ENCODE measurements at places on chromosomes 2 and 18.

DNA sequence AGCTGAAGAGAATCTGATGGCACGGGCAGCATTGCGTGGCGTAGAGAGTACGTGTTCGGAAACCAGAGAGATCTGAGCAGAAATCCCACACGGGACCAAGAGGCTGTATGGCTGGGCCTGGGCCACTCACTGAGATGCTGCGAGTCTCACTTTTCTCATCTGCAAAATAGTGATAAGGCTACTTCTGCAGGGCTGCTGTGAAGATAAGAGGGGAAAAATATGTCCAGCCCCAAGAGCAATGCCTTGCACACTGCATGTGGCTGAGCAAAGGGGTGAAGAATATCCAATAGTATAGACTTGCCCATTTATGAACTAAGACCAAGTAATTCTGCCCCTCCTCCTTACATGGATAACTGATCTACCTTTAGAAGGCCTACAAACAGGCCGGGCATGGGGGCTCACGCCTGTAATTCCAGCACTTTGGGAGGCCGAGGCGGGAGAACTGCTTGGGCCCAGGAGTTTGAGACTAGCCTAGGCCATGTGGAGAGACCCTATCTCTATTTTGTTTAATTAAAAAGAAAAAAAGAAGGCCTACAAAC lies 3.1 kb downstream of the FECH start:
- DNase-seq, result no peak

DNA sequence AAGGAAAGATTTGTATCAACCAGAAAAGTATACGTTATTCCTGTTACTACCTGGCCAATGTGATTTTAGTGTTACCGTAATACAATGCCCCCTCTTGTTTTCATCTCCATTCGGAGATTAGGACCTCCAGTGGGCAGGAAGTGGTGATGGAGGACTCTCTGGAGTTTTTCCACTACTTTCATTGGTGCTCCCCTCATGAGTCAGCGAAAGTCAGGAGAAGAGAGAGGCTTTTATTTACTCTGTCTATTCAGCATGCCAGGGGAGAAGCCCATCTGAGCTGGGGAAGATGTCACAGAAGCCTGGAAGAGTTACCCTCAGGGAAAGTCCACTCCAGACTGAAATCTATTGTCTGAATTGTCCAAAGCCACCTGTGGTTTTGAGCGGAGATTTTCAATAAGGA lies 88.2 kb upstream of the THUMPD2 start:
- no peak for DNase-seq

DNA sequence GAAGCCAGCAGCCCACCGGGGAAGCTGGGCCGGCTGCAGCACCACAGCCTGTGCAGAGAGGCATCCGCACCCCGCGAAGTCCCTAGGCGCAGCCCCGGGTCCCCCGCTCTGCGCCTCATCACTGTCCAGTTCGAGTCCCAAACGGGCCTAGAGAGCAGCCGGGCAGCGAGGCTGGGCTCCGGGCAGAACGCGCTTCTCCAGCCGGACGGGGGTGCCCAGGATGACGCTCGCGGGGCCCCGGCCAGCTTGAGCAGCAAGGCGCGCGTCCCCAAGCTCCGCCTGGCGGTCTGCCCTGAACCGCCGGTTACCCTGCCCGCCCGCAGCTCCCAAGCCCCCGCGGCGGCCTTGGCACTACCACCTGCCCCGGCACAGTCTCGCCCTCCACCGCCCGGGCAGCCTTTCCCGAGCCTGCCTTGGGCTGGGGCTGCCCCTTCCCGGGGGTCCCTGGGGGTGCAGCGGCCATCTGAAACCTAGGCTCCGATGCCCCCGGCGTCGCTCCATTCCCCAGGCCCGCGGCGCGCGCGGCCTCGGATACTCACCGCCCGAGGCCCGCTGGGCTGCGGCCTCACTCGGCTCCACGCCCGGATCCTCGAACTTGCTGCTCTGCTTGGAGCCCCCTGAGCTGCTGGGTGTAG lies 591 bp downstream of the SLC16A14 start:
- peak; percentile 79 for DNase-seq

GRCh38 chr2:148968301-148968700 lies 70.2 kb upstream of the LYPD6B start:
- DNase-seq, result no peak

GRCh38 chr2:128753321-128753720 lies 434.7 kb upstream of the HS6ST1 start:
- peak; percentile 14 for DNase-seq

DNA sequence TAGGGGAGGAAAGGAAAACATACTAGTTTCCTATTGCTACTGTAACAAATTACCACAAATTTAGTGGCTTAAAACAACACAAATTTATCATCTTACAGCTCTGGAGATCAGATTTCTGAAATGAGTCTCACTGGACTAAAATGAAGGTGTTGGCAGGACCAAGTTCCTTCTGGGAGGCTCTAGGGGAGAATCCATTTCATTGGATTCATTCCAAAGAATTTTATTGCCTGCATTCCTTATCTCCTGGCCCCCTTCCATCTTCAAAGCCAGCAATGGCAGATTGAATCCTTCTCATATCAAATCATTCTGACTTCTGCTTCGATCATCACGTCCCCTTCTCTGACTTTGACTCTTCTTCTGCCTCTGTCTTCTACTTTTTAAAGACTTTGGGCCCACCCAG lies 250.9 kb downstream of the IRS1 start:
- DNase-seq, result no peak

DNA sequence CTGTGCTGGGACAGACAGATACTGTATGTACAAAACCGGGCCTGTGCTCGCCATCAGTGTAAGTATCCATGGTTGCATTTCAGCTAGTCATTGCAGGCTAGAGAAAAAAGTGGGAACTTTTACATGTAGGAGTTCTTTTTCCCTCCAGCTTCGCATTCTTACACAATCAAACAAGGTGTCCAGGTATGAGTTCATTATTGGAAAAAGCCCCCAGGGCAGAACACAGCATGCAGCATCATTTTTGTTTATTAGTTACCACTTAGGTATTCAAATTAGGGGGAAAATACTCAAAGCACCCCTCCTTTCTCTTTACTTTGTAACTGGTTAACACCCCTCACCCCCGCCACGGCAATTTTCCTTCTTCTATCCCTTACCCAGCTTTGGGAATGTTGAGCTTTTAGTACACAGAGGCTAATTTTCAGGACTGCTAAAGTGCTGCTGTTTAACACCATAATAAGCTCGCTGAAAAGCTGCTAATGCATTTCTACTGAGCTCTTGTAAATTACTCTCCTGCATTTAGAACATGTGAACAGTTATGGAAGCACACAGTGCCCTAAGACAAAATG lies 13.6 kb downstream of the UPP2 start:
- no peak for DNase-seq

GRCh38 chr18:4450065-4450658 lies 4.9 kb downstream of the DLGAP1 start:
- no peak for DNase-seq

GRCh38 chr2:191907545-191907944 lies 60.7 kb upstream of the CAVIN2 start:
- no peak for DNase-seq

DNA sequence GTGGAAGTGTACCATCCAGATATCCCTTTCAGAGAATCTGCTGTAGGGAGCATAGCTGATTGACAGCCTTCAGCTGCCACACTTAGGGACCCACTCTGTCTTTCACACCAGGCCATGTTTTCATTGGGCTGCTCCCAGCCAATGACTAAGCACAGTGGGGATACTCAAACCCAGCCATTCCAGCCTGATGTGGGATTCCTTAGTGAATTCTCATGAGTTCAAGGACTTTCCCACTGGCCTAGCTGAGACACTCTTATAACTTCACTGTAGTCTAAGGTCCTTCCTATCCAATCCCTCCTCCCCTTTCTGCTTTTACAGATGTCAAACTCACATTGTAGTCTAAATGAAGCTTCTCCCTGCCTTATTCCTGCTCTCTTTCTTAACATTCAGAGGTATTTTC lies 201.2 kb downstream of the PIK3C3 start:
- DNase-seq, result no peak

- DNase-seq, result no peak
Observed at GRCh38 chr2:44730593-44730992, 210.9 kb upstream of the SIX3 start.

DNA sequence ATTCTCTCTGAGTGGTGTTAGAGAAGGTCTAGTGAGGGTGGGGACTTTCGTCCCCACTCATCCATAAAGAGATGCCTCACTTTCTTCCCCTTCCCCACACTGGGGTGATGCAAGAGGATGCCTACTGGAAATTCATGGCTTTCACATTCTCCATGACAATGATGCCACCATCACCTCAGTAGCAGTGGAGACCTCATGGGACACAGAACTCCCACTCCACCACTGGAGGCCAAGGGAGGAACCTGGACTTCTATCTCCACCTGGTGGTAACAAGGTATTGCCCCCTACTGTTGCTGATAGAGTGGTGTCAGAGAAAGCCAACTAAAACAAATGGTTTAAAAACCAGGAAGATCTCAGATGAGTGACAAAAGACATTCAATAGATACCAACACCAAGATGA lies 110.9 kb downstream of the INHBB start:
- no peak for DNase-seq

DNA sequence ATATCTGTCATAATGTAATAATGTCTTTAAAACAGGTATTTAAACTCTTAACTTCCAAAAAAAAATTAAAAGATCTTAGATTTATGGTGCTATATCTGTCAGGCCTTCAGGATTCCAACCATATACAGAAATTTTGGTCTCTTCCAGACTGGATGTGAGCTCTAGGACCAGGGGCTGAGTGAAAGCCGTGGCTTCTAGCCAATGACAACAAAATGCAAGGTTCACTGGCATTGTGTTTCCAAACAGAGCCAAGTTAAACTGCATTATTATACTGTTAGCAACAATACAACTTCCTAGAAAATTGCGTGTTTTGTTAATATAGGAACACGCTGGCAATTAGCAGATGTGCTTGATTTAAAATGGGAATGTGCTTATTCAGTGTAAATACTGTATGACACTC lies 809.8 kb upstream of the SOX11 start:
- DNase-seq, result no peak

GRCh38 chr2:128062571-128062970 lies 28.4 kb upstream of the UGGT1 start:
- no peak for DNase-seq

DNA sequence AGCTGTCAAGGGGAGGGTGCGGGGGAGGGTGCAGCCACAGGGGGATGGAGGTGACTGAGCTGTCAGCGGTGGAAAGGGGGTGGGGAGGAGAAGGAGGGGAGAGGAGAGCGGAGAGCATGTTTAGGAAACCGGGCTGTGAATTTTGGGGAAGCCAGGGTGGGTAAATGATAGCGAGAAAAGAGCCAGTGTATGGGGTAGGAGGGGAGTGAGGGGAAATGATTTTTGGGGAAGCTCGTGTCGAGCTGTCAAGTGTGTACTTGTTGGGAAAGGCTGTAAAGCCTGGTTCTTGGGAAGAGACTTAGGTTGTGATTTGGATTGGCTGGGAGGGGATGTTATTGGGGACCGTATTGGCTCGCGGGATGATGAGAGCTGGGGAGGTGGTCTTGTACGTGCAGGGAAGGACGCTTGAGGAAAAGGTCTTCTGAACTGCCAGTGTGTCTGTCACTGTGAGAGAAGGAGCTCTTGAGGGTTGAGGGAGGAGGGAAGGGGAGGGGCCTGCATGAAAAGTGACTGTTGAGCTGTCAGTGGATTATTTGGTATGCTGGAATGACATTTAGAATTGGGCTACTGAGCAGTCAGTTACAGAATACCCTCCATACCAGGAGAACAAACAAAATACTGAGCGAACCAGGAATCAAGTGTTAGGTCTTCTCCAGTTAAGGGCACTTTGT lies 1.0 kb downstream of the UBR3 start:
- DNase-seq, result peak; percentile 62

- no peak for DNase-seq
Observed at GRCh38 chr2:207126724-207127308, 38.9 kb downstream of the KLF7 start.

DNA sequence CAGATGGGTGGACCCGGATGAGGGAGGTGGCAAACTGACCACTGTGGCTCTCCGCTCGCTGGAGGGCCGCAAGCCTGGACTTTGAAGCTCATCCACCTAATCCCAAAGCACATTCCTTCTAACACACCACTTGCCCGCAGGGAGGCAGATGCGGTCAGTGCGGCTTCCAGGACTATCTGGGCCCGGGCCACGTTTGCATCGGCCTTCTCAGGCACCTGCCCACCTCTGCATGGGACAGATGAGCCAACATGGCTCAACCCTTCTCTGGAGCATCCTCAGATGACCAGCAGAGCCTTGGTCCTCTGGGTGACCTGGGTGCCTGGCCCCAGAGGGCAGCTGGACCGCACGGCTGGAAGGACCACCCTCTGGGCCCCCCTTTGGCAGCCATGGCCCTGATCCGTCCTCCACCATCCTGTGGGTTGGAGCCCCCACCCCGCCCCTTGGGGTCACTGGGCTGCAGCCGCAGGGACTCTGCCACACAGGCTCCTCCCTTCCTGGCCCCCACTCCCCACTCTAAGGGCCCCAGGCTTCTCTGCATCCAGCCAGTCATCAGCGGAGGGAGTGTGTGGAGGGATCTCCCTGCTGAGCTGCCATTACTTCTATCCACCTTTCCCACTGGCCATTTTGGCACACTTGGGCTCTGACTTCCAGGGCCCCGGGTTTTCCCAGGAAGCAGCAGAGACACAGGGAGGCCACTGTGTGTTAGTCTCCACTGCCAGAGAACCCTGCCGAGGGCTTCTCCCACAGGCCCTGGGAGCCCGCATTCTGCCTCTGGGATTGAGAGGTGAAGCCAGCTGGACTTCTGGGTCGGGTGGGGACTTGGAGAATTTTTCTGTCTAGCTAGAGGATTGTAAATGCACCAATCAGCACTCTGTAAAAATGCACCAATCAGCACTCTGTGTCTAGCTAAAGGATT lies 12.3 kb downstream of the HDAC4 start:
- DNase-seq, result no peak

- no peak for DNase-seq
Observed at GRCh38 chr2:128196471-128196931, 105.5 kb downstream of the UGGT1 start.

- no peak for DNase-seq
Observed at GRCh38 chr2:30763151-30763660, 44.0 kb downstream of the CAPN13 start.

GRCh38 chr2:164055623-164056022 lies 319.8 kb upstream of the FIGN start:
- DNase-seq, result no peak

GRCh38 chr18:23179416-23179815 lies 44.1 kb downstream of the CABLES1 start:
- DNase-seq, result no peak

- DNase-seq, result peak; percentile 55
Observed at GRCh38 chr2:123061534-123061933, 963.6 kb upstream of the CNTNAP5 start.

- no peak for DNase-seq
Observed at GRCh38 chr2:2886922-2887321, 490.7 kb downstream of the EIPR1 start.

DNA sequence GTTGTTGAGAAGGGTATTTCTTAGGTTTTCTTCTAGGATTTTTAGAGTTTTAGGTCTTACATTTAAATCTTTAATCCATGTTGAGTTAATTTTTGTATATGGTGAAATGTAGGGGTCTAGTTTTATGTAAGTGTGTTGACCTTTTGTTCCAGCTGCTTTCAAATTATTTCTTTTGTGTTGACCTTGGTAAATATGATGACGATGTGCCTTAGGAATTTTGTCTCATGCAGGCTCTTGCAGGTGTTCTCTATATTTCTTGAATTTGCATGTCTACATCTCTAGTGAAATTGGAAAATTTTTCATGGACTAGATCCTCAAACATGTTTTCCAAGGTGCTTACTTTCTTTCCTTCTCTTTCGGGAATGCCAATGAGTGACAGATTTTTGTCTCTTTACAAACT lies 1609.3 kb upstream of the ZEB2 start:
- no peak for DNase-seq

GRCh38 chr2:124625561-124625960 lies 600.5 kb downstream of the CNTNAP5 start:
- DNase-seq, result no peak

- no peak for DNase-seq
Observed at GRCh38 chr18:40485318-40485717, 1469.7 kb upstream of the PIK3C3 start.
